ENCODE measurements at places on chromosomes 4 and X.

GRCh38 chrX:17475449-17476217 lies 100.6 kb downstream of the NHS start:
- DNase-seq, result no peak

- DNase-seq, result no peak
These were observed 306.7 kb upstream of the MAOA start for GRCh38 chrX:43349363-43349762.

- no peak for DNase-seq
These were observed 136.0 kb upstream of the NPY2R start for GRCh38 chr4:155072417-155072816.

- no peak for DNase-seq
These were observed 134.8 kb downstream of the AFAP1 start for GRCh38 chr4:7804756-7805385.

- no peak for DNase-seq
These were observed 19.3 kb downstream of the CLTRN start for GRCh38 chrX:15645266-15645665.

- DNase-seq, result no peak
These were observed 15.7 kb downstream of the STEEP1 start for GRCh38 chrX:119549327-119550016.
